Daoy (cell line): ENCODE measurements at places on chromosomes 12 and 14. TPM values are rescaled to one million over a fixed set of nuclear protein-coding genes. Genes with fewer than 3 reads are reported as not detected.
A peak's percentile ranks its signal among the peaks of the same experiment; 100 is the strongest.

GRCh38 chr12:25382311-25383106 lies 131.8 kb upstream of the KRAS start:
- DNase-seq: no peak

DNA sequence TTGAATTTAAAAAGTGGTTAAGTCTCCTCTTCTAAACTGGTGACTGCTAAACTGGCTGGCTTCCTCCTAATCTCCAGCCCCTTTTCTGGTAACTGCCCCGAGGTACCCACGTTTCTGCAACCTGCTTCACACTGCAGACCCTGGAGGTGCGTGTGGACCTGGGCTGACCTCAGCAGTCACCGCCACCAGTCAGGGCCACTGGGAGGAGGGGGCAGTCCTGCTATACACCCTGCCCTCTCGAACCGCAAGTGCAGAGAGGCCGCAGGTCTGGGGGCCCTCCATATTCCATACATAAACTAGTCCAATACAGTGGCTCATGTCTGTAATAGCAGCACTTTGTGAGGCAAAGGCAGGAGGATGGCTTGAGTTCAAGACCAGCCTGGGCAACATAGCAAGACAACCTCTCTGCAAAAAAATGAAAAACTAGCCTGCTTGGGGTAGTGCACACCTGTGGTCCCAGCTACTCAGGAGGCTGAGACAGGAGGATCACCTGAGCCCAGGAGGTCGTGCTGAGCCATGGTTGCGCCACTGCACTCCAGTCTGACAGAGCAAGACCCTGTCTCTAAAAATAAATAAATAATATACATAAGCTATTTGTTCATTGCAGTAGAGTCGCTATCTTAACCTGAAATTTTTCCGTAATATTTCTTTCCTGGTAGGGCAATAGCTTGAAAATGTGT lies 25.6 kb downstream of the VPS37B start:
- DNase-seq: no peak

DNA sequence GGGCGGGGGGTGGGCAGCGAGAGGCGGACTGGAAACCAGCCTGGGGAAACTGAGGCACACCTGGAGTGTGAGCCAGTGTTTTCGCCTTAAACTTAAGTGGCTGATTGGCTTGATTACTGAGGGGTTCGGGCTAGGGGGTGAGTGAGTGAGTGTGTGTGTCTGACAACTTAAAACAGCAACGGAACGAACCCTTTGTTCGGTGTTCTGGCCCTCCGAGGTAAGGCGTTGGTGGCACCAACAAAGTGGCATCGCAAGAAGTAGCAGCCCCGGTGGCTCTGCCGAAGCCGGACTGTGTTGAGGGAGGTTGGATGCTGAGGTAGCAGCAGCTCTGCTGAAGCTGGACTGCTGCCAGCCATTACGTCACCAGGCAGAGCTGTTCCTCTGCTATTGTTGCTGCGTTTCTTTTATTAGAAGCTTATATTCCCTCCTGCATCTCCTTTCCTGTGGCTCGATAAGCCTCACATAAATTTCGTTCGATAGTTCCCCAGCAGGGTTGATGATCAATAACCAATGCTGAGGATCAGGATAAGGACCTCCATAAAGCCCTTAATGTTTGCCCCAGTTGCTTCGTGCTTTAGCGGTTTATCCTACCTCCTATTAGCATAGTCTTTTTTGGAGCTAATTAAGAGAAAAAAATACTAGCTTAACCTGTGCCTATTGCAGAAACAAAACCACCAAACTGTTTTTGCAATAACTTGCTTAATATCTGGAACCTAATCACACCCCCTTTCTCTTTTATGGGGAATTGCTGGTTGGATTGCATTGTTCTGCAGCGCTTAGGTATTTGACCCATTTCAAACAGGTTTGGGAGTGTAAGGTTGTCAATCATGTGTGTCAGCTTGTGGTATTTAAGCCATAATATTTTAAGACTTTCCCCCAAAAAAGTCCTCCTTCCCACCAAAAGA lies 1.3 kb downstream of the GPR137C start:
- peak; percentile 95 for DNase-seq

GRCh38 chr14:79614448-79614847 lies 596.9 kb downstream of the DIO2 start:
- no peak for DNase-seq

- no peak for DNase-seq
Measured at GRCh38 chr12:11897923-11898322, 172.8 kb upstream of the BCL2L14 start.

DNA sequence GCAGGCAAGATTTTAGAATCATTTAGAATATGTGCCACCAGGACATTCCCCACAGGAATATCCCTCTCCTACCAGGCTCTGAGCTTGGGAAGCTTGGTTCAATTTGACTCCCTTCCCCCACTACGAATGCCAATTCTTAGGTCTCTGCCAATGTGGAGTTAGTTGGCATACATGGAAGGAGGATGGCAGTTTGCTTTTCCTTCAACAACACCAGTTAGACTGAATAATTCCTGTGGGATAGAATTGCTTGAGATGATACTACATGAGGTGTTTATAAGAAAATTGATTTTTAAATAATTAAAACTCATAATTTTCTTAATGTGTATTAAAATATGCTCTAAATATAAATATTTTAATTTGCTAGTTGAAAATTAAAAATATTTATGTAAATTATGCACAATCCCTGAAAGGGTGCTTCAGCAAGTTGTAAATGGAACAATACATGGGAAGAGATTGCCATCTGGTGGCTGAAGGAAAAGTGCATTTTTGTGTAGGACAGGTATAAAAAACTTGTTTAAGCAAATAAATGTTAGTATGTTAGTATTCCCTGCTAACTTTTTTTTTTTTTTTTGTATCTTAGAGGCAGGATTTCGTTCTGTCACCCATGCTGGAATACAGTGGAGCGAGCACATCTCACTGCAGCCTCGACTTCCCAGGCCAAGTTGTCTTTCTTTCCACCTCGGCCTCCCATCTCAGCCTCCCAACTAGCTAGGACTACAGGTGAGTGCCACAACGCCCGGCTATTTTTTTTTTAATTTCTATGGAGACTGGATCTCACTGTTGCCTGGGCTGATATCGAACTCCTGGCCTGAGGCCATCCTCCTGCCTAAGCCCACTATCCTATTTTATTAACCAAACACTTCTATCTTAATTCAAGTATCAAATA lies 25.8 kb upstream of the STRAP start:
- peak; percentile 65 for DNase-seq

- no peak for DNase-seq
Measured at GRCh38 chr14:105286759-105287144, 14.0 kb downstream of the BRF1 start.

The RND1 gene
- 0.51 and 4.7 TPM in 2 replicates for total RNA-seq
